Activated T-helper 2 cell treated with anti-CD3 and anti-CD28 coated beads, Interferon-gamma antibody, Interleukin-2, Interleukin-4, amounts not matched to agents 10 μg/mL and 5 μg/mL and 100 μg/mL, durations not matched to agents 14 hours and 24 hours and 36 hours (primary cell): ENCODE measurements at places on chromosomes 2 and 18. TPM values are rescaled to one million over a fixed set of nuclear protein-coding genes. Genes with fewer than 3 reads are reported as not detected.

METAP1D gene
- total RNA-seq, result 6.0 and 7.9 TPM in 2 replicates

IKZF2 gene
- total RNA-seq, result 13.4 and 17.2 TPM in 2 replicates

ATP8B1 gene
- total RNA-seq, result not detected in 2 replicates

ZNF521 gene
- total RNA-seq, result not detected in 2 replicates

- no peaks in the 10 kb centered on the region for H3K36me3 ChIP-seq
- H3K27me3 ChIP-seq, result peaks cover 2% of the 10 kb centered on the region
- H3K4me1 ChIP-seq, result no peaks in the 10 kb centered on the region
- DNase-seq, result no peak
- H3K4me3 ChIP-seq, result no peak overlapping the region
Measured at GRCh38 chr2:40434731-40435271, 17.1 kb downstream of the SLC8A1 start.

DNA sequence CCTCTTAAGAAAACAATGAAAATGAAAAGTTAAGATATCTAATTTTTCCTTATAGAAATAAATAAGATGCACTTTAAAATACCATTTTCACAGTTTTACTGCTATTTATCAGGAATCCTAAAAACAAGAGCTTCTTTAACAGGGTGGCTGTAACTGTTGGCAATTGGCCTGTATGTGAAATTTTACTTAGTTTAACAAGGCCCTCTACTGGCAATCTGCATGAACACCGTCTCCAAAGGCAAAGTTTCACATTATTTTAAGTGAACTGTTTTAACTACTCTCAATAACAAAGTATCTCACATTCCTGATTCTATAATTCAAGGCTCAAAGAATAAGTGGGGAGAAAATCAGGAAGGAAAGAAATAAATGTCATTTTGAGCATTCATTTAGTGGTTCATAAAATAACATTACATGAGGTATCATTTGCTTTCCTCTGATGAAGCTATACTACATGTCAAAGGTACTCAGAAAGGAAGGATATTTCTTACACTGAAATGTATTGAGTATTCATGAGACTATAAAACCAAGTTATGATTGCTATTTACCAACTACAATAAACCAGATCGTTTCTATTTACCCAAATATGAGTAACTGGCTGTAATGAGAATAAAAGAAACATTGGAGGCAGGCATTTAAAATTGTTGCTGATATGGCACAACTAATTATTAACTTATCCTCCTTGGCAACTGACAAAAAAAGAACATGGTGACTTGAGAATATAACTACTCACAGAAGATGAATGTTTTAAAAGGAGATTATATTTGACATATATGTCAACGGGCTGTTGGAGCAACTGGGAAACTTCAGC, 7.0 kb downstream of the NCKAP5 start:
- H3K4me3 ChIP-seq, result no peak overlapping the region
- DNase-seq, result no peak
- no peak overlapping the region for H3K27ac ChIP-seq
- H3K27me3 ChIP-seq, result no peaks in the 10 kb centered on the region

DNA sequence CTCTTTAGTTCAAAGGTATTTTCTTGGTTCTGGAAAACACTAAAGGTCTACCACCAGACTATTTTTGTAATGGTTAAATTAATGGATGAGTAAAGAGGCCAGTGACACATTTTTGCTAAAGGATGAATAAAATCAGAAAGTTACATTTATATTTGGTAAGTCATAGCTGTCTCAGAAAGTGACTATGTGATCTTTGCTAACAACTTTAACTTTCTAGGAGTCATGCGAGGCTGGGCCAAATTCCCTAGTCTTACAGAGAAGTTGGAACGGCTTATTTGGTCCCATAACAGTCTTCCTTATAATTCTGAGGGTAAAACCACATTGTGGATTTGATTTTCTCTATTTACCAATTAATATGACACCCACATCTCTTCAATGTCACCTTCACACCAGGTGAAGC, 198.1 kb downstream of the PDE1A start:
- no peak overlapping the region for H3K4me3 ChIP-seq
- no peak overlapping the region for H3K27ac ChIP-seq
- no peaks in the 10 kb centered on the region for H3K36me3 ChIP-seq
- no peaks in the 10 kb centered on the region for H3K27me3 ChIP-seq
- DNase-seq, result no peak

DNA sequence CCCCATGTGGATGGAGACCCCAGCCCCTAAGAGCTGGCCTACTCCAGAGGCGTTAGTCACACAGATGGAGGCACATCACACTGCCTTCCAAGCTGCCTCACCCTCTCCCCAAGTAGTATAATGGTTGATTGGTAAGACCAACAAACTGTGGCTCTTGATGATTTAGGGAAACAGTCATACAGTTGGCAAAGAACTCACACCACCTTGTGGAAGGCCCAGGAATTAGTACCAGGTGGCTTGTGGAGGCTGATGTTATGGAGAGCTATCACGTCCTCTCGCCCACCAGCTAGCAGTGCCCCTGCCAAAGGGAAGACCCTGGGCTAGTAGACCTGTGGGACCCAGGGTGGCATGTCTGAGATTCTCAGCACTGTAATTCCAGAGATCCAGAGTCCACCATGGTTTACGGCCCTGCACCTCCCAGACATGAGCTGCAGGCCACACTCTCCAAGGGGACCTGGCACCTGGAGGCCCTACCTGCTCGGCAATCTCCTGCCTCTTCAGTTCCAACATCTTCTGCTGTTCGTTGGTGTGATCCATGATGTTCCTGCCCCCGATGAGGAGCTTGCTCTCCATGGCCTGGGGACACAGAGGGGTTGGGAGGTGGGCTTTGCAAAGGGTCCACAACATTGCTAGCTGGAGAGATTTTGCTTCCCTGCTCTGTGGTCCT, 26.3 kb downstream of the KIF3C start:
- H3K36me3 ChIP-seq, result no peaks in the 10 kb centered on the region
- H3K27ac ChIP-seq, result no peak overlapping the region
- peaks cover 4% of the 10 kb centered on the region for H3K4me1 ChIP-seq
- no peaks in the 10 kb centered on the region for H3K27me3 ChIP-seq
- H3K4me3 ChIP-seq, result no peak overlapping the region
- DNase-seq, result no peak

GRCh38 chr2:45922577-45922988, 271.1 kb downstream of the PRKCE start:
- H3K36me3 ChIP-seq, result no peaks in the 10 kb centered on the region
- no peak overlapping the region for H3K27ac ChIP-seq
- peaks cover 10% of the 10 kb centered on the region for H3K4me1 ChIP-seq
- peaks cover 2% of the 10 kb centered on the region for H3K27me3 ChIP-seq
- no peak overlapping the region for H3K4me3 ChIP-seq

DNA sequence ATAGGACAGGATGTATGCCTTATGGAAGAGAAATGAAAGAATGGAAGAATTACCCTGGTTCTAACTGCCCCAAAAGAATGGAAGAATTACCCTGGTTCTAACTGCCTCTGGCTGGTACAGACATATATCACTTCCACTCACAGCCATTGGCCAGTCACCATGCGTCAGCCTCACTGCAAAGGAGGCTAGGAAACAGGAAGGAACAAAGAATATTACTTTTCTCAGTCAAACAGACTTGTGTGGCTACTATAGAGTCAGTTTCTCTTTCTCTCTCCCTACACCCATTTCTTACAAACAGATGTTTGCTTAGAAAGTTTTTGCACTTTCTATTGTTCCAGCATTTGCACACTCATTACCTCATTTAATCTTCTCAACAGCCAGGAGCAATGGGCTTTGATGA, 1111.1 kb upstream of the KLHL29 start:
- no peak overlapping the region for H3K4me3 ChIP-seq
- no peak overlapping the region for H3K27ac ChIP-seq
- H3K4me1 ChIP-seq, result no peaks in the 10 kb centered on the region

- H3K27me3 ChIP-seq, result no peaks in the 10 kb centered on the region
- H3K36me3 ChIP-seq, result no peaks in the 10 kb centered on the region
- H3K4me1 ChIP-seq, result no peaks in the 10 kb centered on the region
- no peak overlapping the region for H3K4me3 ChIP-seq
- no peak for DNase-seq
- H3K27ac ChIP-seq, result no peak overlapping the region
Measured at GRCh38 chr2:132429941-132430573, 13.5 kb downstream of the GPR39 start.
